ENCODE measurements at places on chromosomes 6 and 20.
A peak's percentile ranks its signal among the peaks of the same experiment; 100 is the strongest.

- no peak for DNase-seq
Measured at GRCh38 chr6:129785756-129786135, 75.4 kb downstream of the TMEM244 start.

GRCh38 chr6:15400572-15401004, 154.7 kb downstream of the JARID2 start:
- no peak for DNase-seq

GRCh38 chr6:15399641-15400470, 154.0 kb downstream of the JARID2 start:
- DNase-seq: no peak

DNA sequence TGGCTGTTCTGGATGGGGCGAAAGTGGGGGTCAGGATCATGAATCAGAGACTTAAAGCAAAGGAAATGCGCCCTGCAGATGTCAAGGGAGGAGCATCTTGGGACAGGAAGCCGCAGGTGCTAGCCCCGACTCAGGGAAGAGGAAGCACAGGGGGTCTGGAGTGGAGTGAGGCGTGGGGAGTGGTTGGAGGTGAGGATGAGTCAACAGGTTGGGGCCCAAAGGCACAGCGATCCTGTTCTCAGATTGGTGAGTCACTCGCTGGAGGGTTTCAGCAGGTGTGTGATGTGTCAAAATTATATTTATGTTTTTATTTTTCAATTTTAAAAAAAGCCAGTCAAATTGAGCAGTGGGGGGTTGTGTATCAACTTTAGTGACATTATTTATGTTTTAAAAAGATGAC, 19.0 kb downstream of the PACSIN1 start:
- DNase-seq: peak; percentile 36

DNA sequence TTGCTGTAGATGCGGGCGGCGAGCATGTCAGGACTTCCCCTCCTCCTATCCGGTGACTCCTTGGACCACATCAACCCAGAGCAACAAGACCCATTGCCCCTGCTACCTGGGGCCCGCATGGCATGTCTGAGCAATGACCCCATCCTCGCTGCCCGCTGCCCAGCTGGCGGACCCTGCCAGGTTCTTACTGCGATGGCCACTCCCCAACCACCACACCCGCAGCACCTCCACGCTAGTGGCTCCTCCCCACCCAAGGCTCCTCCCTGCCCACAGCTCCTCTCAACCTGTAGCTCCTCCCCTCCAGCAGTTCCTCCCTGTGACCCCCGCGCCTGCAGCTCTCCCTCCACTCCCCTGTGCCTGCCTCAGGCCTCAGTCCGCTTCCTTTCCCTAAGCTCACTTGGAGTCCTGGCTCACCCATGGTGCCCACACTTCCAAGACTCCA, 17.6 kb upstream of the SERPINB9 start:
- peak; percentile 3 for DNase-seq

DNA sequence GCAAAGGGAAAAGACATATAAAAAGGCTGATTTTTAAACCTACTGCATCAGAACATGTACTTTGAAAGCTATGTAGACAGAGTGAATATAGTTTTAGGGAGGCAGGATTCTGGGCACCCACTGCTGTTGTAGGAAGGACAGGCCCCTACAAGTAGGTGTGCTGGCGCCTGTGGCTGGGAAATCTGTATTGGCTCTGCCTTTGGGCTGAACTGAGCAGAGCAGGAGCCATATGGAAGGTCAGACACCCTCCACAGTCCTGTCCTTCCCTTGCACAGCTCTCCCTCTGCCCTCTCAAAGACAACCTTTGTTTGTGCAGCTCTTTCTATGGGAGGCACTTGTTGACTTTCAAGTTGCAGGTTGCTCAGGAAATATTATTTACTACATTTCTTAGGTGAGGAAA, 18.4 kb upstream of the ULBP3 start:
- no peak for DNase-seq

DNA sequence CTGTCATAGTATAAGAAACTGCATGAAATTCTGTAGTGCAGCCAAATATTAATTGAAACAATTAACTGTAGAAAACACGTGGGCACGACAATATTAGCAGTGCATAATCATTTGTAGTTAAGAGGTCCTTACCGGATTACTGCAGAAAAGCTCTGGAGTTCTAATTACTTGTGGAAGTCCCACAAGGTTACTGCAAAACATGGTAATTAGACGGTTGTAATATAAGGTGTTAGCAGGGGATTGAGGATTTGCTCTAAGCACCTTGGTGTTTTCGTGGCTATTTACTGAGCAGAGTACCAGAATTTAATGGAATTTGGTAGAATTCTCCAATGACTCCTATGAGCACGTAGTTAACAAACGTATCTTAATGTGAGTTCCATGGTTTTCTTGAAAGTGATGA, 473.6 kb upstream of the AGPAT4 start:
- DNase-seq: no peak

- DNase-seq: no peak
Measured at GRCh38 chr6:89680150-89680549, 41.6 kb upstream of the LYRM2 start.

DNA sequence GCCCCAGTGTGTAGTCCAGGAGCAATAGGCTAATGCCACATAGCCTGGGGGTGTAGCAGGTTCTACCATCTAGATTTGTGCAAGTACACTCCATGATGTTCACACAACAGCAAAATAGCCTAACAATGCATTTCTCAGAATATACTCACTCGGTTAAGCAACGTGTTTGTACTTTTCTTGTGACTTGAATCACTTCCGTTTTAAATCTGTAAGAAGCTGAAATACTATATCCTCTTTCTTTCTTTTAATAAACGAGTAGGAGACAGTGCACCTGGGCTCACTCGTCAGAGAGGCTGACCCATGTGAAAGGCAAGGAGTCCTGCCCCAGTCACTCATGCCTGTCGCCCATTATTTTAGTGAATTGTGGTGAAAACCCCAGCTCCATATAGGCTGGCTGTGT, 201.6 kb downstream of the FOXA2 start:
- DNase-seq: no peak
